Type B pancreatic cell (in vitro differentiated cells): ENCODE measurements at places on chromosomes 2 and 18.

GRCh38 chr2:85954192-85954589, 65.4 kb upstream of the ST3GAL5 start:
- no peak for DNase-seq

- DNase-seq, result no peak
These were observed 292.3 kb upstream of the ID2 start for GRCh38 chr2:8389431-8390108.

GRCh38 chr2:124805060-124805459, 780.0 kb downstream of the CNTNAP5 start:
- no peak for DNase-seq

GRCh38 chr18:76670564-76671288, 151.6 kb upstream of the ZNF236 start:
- no peak for DNase-seq

GRCh38 chr2:236988690-236989624, 96.7 kb upstream of the COPS8 start:
- DNase-seq, result no peak

- DNase-seq, result no peak
These were observed 7.2 kb downstream of the CPSF3 start for GRCh38 chr2:9430316-9431293.

DNA sequence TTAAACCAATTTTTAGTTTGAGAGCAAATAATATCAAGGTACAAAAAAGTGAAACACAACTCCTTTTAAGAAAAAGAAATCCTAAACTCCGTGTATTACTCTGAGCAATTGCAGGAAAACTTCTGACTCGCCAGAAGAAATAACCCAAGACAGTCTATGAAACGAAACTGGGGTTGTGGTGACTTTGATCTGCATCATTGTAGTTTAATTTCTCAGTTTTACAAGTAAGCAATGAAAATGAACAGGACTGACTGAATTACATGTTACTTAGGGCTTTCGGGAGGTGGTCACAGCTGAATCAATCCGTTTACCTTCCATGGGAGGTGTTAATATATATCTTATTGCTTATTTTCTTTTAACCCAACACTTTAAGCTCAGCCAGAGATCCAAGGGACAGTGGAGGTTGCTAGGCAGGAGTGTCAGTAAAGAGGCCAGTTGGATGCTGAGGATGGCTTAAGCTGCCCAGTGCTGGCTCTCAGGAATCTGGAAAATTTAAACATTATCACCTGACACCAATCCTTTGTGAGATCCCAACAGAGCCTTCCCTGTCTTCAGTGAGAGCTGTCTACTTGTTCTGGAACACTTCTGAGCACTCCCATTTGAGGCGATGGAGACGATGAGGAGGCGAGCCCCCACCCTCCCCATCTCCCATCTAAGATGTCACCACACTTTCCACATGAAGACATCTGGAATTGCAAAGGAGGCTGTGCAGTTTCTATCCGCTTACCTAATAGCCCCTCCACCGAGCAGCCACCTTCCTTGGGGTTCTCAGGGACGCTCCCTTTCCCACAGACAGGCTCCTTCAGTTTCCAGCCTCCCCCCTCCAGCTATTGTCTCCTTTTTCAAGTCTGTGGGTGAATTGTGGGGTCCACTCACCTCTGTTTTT, 3.6 kb upstream of the RAB31 start:
- no peak for DNase-seq

DNA sequence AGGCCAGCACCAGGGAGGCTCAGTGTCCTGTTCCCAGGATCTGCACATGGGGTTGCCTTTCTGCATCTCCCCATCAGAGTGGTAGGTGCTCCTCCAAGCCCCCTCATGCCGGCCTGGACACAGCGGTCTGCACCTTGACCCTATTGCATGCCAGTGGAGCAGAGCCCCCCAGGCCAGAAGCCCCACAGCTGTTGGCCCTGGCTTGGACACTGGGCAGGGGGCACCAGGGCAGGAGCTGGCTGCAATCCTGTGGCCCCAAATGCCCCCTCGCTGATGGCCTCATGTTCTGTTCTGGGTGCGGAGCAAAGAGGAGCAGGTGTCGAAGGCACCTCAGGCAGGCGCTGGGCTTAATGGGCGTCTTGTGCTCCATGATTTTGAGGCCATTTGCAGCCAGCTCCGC, 62.7 kb downstream of the CCDC74A start:
- no peak for DNase-seq

GRCh38 chr2:120700659-120701058, 35.0 kb upstream of the GLI2 start:
- DNase-seq, result no peak

DNA sequence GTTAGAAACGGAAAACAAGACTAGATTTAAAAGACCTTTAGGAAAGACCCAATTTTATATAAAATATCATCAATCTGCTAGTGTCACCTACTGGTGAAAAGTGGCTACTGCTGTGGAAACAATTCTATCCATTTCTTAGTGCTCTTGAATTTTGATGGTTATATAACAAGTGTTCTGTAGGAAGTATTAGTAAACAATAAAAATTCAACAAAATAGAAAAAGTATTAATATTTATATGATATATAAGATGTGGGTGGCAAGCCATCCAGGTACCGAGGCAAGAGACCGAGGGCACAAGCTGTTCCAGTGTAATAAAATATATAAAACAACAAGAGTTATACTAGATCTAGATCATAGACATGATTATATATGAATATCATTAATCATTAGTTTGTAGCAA, 6.2 kb upstream of the TMEM87B start:
- no peak for DNase-seq

GRCh38 chr18:28372186-28372585, 195.3 kb upstream of the CDH2 start:
- DNase-seq, result no peak

DNA sequence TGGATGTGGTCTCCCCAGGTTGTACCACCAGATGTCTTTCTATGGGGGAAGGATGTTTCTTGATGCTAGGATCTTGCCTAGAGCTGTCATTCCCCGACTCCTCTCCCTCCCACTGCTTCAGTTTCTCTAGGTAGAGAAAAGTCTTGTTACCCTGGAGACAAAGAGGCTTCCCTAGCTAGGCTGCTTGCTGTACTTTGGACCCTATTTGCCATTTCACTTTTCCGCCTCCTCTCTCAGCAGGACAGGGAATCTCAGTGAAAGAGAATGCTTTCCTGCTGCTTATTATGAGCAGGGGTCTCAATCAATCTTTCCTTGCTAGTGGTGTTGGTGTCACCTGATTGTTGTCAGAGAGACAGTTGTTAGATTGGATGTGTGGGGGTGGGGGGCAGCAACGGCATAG, 818.8 kb upstream of the GYPC start:
- DNase-seq, result no peak

GRCh38 chr18:72206814-72207213, 337.3 kb downstream of the CBLN2 start:
- DNase-seq, result no peak

DNA sequence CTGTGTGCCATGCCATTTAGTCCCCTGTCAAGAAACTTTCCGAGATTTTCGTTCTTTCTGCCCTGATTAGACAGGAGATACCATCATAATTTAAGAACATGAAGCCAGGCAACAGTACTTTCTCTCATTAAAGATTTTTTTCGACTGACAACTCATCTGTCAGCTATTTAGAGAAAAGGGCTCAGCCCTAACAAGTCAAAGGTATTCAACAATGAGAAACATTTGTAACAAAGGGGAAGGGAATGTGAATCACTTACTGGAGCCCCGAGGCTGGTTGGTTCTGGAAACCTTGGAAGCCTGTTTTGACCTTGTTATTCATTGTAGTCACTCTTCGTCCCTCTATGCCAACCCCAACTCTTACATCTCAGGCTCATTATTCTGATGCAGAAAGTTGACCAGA, 199.4 kb downstream of the SPP2 start:
- no peak for DNase-seq

GRCh38 chr2:157751462-157752058, 122.9 kb upstream of the ACVR1C start:
- no peak for DNase-seq

- no peak for DNase-seq
These were observed 222.8 kb downstream of the SOX11 start for GRCh38 chr2:5914811-5915611.

- DNase-seq, result no peak
These were observed 174.5 kb downstream of the CTIF start for GRCh38 chr18:48713309-48713708.

GRCh38 chr2:29951576-29951975, 30.2 kb upstream of the ALK start:
- DNase-seq, result no peak

- DNase-seq, result no peak
These were observed 420.2 kb upstream of the CHST9 start for GRCh38 chr18:27605107-27605834.

DNA sequence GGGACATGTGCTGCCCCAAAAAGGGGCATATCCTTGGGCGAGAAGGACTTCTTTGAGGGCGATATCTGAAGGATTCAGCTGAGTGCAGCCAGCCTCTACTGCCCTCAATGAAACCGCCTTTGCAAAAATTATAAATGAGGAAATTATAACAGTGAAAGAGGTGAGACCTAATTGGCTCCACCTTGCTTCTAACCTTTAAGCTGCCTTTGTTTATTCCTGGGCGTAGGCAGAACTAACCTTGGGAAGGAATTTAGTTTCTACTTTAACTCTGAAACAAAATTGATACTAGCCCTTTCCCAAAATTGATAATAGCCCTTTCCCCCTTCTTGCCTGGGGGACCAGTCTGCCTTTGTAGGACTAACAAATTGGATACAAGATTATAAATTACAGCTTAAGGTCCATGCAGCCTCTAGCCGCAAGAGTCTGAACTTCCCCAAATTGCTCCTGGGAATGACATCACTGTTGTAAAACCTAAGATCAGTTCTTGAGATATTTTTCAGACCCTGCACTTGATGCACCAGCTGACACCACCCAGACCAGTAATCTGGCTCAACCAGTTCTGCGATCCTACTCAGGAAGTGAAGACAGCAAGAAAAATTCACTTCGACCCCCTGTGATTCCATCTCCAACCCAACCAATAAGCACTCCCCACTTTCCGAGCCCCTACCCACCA, 36.0 kb upstream of the ASAP2 start:
- DNase-seq, result no peak

GRCh38 chr2:8451273-8451672, 230.6 kb upstream of the ID2 start:
- no peak for DNase-seq

- DNase-seq, result peak; percentile 34
These were observed 110.3 kb downstream of the KCNF1 start for GRCh38 chr2:11022064-11022463.

DNA sequence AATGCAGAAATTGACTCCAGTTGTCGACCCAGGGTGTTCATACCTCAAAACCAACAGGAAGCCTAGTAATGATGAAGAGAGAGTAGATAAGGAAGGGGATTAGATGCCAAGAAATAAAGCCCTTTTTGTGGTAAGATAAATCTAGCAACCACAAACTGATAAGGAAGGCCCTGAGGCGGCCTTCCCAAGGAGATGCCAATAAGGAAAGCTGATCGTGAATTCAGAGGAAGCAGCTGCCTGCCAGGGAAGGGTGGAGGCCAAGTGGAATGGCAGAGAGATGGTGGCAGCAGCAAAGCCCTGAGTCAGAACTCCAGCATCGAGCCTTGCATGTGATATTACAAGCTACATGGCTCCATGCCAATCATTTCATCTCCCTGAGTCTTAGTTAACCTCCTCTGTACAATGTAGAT, 126.3 kb downstream of the IRS1 start:
- DNase-seq, result no peak

- DNase-seq, result no peak
These were observed 396.8 kb upstream of the UBE2E3 start for GRCh38 chr2:180583441-180584140.

DNA sequence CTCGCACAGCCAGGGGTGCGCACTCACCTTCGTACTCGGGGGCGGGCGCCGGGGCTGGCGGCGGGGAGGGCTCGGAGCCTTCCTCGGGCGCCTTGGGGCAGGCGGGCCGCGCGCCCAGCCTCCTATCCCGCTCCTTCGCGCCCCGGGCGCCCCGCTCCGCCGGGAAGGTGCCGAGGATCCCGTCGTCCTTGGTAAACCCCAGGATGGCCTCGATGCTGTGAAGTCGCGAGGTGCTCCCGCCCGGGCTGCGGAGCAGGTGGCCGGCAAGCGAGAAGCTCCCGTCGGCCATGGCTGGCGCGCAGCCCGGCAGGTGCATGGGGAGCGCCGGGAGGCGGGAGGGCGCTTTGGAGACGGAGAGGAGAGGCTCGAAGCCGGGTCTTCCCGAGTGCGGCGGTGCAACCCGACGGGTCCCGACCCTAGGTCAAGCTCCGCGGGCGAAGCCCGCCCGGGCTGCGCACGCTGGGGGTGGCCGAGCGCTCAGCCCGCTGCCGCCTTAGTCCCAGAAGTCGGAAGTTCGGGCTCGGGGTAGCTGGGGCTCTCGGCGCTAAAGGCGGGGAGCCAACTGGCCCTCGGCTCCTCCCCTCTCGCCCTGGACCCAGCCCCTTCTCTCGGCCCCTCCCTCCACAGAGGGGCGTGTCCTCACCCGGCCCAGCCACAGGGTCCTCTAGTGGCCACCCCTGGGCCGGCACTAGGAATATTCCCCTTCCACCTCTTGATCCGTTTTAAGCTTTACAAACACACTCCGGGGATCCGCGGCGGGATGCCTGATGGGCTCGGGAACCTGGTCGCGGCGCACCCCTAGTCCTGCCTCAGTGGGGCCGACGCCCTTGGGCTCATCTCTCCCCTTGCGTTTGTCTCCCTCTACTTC, at the start of gene RAX:
Gene RAX, minus strand, starts transcription at position 564 of the 868 bp plus-strand sequence. Its CDS starts 248 bp downstream, at position 316.
- DNase-seq, result no peak

DNA sequence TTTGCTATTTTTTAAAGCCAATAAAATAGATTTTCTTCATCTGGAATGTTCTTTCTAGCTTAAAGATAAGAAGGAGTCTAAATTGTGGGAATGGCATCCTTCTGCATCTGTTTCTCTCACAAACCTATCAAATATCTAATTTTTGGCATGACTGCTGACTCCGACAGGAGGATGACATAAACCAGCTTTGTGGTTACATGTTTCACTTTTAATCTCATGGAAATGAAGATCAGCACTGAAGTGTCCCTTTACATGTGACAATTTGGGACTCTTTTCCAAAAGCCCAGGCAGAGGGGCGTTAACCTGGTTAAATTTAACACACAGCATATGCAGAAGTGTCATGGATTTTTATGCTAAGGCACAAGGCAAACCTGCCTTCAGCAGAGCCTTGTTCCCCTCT, 694.7 kb downstream of the ARHGAP15 start:
- no peak for DNase-seq

DNA sequence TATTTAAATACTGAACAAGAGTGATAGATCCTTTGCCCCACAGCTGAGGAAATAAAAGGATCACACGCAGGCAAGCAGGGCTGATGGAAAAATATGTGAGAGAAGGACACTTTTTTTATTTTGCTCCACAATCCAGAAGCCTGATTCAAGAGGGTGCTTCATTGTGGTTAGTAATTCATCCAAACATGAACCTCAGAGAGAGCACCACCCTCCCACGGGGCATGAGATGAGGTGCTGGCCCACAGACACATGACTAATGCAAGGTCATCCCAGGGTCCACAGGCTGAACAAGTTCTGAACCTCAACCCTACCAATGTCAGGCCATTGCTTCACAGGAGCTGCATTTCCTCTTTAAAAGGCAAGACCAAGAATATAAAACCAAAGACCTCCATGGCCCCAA, 239.6 kb downstream of the MREG start:
- DNase-seq, result no peak
